Activated CD4-positive, alpha-beta T cell treated with anti-CD3 and anti-CD28 coated beads, Interleukin-2, Interleukin-6, amounts not matched to agents 100 ng/mL and 50 ng/mL, durations not matched to agents 16 hours and 8 hours (primary cell): ENCODE measurements at places on chromosomes 7 and 10.

DNA sequence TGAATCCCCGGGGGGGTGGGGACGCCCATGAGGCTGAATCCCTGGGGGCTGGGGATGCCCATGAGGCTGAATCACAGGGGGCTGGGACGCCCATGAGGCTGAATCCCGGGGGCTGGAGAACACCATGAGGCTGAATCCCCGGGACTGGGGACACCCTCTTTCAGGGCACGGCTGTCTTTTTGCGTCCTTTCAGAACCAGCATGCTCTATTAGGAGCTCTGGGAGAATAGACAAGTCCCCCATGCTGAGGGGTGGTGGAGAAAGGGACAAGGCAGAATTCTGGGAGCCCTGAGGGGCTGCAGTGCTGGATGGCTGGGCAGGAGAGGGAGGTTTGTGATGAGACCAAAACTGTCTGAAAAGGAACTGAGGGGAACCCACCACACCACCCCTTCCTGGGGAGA lies 257.3 kb upstream of the TCERG1L start:
- no peak for DNase-seq

DNA sequence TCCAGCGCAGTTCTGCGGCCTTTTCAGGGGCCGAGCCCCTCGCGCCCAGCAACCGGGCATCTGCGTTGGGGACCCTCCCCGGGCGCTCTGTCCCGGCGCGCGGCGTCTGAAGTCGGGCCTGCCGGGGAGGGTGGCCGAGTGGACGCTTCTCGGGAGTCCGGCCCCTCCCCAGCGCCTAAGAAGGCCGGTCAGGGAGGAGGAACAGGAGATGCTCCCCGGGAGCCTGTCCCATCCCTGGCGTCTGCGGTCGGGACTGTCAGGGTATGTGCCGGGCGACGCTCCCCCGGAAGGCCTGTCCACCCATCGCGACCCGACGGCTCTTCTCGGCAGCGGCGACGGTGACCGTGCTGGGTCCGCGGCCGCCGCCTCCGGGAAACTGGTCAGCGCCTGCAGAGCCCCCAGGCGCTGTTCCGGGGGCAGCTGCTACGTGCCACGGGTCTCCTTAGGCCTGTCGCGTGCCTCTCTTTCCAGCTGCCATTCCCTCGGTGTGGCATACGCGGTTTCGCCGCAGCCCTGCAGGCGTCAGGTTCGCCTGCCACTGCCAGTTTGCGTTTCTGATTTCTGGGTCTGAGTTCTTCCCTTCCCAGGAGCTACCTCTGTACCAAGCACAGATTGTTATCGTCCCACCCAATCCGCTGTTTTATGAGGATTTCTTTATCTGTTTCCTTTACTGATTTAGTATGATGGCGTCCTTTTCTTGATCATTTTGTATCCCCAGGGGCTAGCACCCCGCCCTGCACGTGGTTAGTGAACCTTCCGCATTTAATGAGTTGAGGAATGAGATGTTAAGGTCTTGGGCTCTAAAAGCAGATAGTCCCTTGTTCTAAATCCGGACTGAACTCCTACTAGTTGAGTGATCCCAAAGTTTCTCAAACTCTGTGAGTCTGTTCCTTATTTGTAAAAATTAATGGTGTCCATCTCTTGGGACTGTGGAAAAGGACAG lies 782 bp downstream of the IFIT5 start:
- DNase-seq = peak; percentile 32

DNA sequence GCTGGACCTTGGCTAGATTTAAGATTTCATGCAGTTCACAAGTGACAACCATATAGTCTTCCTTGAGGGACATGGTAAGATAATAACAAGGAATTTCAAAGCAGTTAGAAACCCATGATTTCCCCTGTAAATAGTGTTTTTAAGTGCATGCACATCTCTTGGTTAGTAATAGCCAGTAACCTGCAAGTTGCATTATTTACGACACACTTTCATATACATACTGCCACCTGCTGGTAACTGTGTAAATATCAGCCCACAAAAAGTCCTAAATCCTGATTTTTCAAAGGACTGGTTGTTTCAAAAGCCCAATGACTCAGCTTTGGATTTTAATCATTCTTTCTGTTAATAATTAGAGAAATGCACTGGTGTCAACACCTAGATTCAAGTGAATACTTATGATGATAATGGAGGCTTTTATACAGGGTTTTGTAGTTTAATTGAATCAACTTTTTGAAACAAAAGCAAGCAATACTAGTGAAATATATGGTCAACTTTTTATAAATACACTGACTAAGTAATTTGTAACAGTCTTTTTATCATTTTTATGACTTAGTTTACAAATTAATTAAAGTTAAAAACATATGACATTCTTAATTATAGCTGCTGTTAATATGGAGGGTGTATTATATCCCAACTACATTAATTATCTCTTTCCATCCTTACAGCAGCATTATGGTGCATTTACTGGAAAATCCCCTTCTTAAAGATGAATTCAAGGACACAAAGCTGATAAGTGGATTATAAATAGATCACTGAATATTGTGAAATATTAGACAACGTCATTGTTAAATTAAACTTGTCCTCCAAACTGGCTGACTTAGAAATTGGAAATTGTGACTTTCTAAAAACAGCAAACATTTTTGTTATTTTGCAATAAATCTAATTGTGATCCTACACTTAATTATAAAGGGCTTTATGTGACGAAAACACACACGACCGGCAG lies 367.7 kb upstream of the SEMA3D start:
- peak; percentile 48 for DNase-seq

- no peak for DNase-seq
Observed at GRCh38 chr10:2925631-2926030, 141.7 kb upstream of the PFKP start.

DNA sequence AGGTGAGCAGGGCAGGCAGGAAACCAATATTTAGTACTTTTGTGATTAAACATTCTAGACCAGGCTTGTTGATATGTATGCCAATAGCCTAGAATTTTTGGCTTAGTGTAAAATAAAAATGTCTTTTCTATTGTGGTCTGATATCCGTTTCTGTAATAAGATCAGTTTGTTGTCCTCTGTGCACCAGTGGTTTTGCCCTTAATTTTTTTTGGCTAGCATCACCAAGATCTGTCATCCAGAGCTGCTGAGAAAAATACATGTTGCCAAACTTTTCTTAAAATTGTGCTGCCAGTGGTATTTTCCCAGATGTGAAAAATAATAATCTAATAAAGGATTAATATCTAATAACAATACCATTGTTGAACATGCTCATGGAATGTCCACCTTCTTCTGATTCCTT lies 115.6 kb downstream of the TWIST1 start:
- DNase-seq = no peak

DNA sequence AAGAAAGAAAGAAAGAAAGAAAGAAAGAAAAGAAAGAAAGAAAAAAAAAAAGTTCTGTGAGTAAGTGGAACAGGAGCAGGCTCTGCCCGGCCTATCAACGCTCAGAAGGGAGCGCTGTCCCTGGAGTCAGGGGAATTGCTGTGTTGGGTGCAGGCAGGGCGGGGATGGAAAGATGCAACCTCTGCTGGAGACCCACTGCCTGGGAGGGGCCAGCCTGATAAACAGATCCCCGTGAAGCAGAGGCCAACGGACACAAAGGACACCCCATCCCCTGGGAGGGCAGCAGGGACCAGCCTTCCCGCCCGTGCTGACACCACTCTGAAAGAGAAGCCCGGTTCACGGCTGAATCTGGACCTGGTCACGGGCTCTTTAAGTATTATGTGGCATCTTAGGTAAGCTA lies 54.5 kb downstream of the TCERG1L start:
- DNase-seq = no peak

DNA sequence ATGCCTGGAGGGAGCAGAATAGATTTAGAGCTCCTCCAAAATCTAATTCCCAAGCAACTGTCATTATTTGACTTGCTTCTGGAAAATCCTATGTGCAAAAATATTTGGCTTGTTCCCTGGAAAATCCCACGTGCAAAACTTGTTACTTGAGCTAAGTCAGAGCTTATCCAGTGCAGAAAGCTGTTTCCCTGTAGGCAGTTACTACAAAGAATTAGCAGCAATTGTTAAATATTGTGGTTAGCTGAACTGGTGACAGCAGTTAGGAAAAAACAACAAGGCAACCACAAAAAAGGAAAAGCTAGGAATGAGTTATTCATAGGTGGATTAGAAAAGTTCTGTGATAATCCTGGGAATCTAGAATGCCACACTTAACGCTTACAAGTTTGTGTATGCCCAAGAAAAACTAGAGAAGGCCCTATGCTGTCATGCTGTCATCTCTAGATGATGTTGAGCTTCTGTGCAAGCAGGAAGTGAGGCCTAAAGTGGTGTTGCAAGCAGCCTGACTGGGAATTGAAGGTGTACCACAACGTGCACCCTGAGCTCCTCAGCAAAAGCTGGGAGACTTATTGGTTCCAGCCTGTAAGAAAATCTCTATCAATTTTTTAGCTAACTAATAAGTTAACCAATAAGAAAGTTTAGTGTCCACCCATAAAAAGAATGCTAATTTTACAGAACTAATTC lies 738.6 kb upstream of the LRRTM3 start:
- DNase-seq = no peak

GRCh38 chr10:100291356-100291755 lies 4.9 kb upstream of the BLOC1S2 start:
- DNase-seq = no peak

DNA sequence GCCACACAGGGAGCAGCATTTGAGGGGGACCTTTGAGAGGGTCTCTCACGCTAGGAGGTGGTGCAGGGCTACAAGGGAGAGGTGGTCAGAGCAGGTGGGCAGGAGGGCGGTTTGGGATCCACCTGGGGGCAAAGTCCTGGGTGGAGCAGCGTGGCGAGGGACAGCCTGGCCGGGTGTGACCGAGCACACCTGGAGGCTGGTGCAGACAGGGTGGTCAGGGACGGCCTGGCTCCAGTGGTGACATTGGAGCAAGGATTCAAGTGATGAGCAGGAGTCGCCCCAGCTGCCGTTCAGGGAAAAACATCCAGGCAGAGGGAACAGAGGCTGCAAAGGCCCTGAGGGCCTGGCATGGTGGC lies 36.0 kb downstream of the CLIP2 start:
- no peak for DNase-seq

DNA sequence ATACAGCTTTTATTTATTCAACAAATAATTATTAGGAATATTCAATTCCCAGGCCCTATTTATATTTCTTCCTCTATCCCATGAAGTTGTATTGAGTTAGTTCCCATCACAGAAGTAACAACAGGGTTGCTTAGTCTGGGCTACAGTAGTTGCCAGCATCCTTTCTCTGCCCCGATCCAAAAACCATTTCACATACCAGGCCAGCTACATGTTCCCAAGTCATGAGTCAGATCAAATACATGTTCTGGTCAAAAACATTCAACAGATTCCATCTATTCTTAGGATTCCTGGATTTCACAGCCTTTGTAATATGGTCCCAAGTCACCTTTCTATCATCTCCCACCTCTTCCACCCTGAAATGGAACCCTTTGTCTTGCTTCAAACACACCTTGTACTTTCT lies 91.6 kb downstream of the RAB11FIP2 start:
- DNase-seq = no peak

GRCh38 chr10:121478556-121478955 lies 119.7 kb downstream of the FGFR2 start:
- no peak for DNase-seq

- no peak for DNase-seq
Observed at GRCh38 chr7:31145339-31145738, 93.2 kb downstream of the ADCYAP1R1 start.

DNA sequence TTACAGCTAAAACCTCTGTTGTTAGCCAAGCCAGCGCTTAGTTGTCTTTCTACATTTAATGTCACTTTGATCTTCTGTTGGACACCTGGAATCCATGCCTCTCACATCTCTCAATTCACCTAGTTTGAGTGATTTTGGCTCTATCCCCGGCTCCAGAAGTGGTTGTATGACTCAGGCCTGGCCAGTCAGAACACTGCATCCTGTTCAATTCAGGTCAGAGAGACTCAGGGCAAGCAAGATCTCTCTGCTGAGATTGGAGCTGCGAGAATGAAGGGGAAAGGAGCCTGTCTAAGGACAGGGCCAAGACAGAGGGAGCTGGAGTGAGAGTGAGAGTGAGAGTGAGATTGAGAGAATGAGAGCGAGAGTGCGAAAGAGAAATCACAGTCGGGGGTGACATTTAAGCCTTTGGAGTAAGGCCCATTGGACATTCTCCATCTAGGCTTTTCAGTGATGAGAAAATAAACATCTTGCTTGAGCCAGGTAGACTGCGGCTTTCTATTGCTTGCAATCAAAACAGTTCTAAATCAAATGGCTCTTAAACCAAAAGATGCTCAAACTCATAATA lies 83.3 kb upstream of the DYNC1I1 start:
- peak; percentile 2 for DNase-seq

DNA sequence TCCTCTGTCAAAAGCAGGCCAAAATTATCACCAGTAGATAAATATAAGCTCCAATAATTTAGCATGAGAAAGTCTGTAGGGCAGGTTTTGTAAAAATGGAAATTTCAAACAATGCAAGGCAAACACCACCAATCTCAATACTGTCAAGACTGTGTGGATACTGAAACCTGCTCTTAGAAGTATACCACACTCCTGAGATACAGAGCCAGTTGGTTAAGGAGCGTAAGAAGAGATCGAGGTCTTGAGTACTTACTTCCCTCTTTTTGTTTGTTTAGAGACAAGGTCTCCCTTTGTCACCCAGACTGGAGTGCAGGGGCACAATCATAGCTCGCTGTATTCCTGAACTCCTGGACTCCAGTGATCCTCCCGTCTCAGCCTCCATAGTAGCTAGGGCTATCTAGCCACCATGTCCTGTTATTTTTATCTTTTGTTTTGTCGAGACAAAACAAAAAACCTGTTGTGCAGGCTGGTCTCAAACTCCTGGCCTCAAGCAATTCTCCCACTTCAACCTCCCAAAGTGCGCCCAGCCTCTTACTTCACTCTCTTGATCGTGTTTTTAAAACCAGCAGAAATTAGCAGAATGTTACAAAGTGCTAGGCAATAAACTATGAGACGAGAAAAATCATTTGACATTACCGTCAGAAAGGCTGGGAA lies 205.7 kb downstream of the PARD3 start:
- DNase-seq = no peak

GRCh38 chr10:122294511-122295450 lies 23.7 kb downstream of the BTBD16 start:
- no peak for DNase-seq

GRCh38 chr7:83814480-83814879 lies 165.5 kb upstream of the SEMA3E start:
- DNase-seq = no peak

DNA sequence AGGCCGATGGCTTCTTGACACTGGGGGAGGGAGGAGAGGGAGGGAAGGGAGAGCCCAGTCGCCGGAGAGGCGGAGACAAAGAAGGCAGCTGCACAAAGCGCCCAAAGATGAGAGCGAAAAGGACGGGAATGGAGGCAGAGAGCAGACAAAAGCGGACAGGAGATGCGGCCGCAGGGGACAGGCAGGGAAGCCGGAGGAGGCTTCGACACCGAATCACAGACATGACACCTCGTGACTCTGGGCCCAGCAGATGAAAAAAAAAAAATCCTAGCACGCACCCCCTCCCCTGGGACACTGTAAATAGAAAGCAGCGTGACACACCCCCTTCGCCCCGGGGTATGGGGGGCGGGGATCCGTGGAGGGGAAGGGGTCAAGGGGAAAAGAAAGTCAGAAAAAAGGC lies 976 bp downstream of the NAT16 start:
- no peak for DNase-seq
